Activated CD8-positive, alpha-beta T cell treated with anti-CD3 and anti-CD28 coated beads, Interleukin-2, amount 10 ng/mL, durations not matched to agents 7 days and 5 days (primary cell): ENCODE measurements at places on chromosomes 1 and 21. TPM values are rescaled to one million over a fixed set of nuclear protein-coding genes. Genes with fewer than 3 reads are reported as not detected.

DNA sequence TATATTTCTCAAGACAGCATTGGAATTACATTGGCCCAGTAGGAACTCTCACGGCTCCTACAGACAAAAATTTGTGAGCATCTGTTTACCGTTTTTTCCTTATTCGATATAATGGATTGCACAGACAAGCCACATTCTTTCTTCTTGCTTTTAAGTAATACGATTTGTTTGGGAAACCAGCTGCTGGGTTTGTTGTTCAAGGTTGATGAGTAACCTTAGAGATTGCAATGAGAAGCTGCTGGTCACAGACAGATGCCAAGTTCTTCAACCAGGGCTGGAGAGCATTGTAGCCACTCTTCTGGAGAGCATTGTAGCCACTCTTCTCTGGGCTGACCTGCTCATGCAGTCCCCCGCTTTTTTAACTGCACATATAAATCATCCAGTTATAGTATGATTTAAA is 1.4 kb upstream of the MIA3 start:
- DNase-seq: no peak
- peaks cover 28% of the 10 kb centered on the region for H3K27me3 ChIP-seq
- H3K4me1 ChIP-seq: peaks cover 19% of the 10 kb centered on the region
- no peak overlapping the region for H3K27ac ChIP-seq
- H3K4me3 ChIP-seq: no peak overlapping the region

- no peak overlapping the region for H3K27ac ChIP-seq
- H3K27me3 ChIP-seq: peaks cover 16% of the 10 kb centered on the region
- no peaks in the 10 kb centered on the region for H3K36me3 ChIP-seq
- no peaks in the 10 kb centered on the region for H3K4me1 ChIP-seq
- H3K4me3 ChIP-seq: no peak overlapping the region
These were observed 93.6 kb upstream of the BCAR3 start for GRCh38 chr1:93775224-93775623.

- peaks cover 43% of the 10 kb centered on the region for H3K36me3 ChIP-seq
- H3K4me3 ChIP-seq: no peak overlapping the region
- no peaks in the 10 kb centered on the region for H3K27me3 ChIP-seq
- no peak overlapping the region for H3K27ac ChIP-seq
These were observed 3.5 kb upstream of the ST3GAL3 start for GRCh38 chr1:43703836-43704235.

The PCP4 gene
- not detected for total RNA-seq

- no peak overlapping the region for H3K4me3 ChIP-seq
- DNase-seq: peak; percentile 38
- peak overlapping the region; percentile 25 for H3K27ac ChIP-seq
- H3K4me1 ChIP-seq: peaks cover 11% of the 10 kb centered on the region
- no peaks in the 10 kb centered on the region for H3K36me3 ChIP-seq
These were observed 91.5 kb downstream of the IER5 start for GRCh38 chr1:181179987-181180365.

The GPR3 gene
- 0.66 TPM for total RNA-seq

The NTMT2 gene
- total RNA-seq: not detected

DNA sequence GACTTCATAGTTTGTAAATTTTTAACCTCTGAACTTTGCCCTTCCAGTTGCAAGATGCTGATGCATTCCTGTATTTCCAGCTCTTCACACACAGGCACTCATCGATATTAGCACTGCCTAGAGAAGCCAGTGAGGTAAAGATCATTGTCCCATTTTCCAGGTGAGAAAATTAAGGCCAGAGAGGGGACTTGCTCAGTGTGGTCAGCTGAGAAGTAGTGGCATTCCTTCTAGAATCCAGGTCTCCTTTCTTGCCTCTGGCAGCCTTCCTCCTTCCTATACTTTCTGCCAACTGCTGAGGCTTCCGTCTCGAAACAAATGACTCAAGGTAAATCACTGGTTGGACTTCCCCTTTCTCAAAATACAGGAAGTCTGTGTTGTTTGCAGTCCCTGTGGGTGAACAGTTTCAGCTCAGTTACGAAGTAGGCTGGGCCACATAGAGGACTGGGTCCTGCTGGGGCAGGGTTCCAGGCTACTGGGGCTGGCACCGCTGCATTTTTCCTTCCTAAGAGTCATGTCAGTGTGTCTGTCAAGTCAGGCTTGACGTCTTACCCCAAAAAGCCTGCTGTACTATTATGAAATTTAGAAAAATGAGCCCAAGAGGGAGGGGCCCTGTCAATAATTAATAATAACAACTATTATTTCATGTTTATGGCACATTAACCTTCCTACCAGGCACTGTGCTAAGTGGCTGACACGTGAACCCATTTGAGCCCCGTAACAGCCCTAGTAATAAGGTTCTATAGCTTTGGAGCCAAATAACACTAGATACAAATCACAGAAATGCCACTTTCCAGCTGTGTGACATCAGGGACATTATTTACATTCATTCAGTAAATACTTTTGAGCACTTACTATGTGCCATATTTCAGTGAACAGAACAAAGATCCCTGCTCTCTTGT is 16.6 kb upstream of the RNF19B start:
- H3K36me3 ChIP-seq: no peaks in the 10 kb centered on the region
- H3K4me1 ChIP-seq: peaks cover 61% of the 10 kb centered on the region
- peak overlapping the region; percentile 82 for H3K27ac ChIP-seq

DNA sequence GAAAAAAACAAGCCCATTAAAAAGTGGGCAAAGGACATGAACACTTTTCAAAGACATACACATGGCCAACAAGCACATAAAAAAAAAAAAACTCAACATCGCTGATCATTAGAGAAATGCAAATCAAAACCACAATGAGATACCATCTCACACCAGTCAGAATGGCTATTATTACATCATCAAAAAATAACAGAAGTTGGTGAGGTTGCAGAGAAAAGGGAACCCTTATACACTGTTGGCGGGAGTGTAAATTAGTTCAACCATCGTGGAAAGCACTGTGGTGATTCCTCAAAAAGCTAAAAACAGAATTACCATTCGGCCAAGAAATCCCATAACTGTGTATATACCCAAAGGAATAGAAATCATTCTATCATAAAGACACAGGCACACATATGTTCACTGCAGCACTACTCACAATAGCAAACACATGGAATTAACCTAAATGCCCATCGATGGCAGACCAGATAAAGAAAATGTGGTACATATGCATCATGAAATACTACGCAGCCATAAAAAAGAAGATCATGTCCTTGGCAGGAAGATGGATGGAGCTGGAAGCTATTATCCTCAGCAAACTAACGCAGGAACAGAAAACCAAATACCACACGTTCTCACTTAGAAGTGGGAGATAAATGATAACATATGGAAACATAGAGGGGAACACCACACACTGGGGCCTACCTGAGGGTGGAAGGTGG is 70.1 kb downstream of the INTS7 start:
- peaks cover 67% of the 10 kb centered on the region for H3K36me3 ChIP-seq
- no peaks in the 10 kb centered on the region for H3K4me1 ChIP-seq
- no peaks in the 10 kb centered on the region for H3K27me3 ChIP-seq
- H3K4me3 ChIP-seq: no peak overlapping the region
- H3K27ac ChIP-seq: no peak overlapping the region

- H3K27ac ChIP-seq: no peak overlapping the region
- H3K27me3 ChIP-seq: no peaks in the 10 kb centered on the region
- H3K4me3 ChIP-seq: no peak overlapping the region
- H3K36me3 ChIP-seq: peaks cover 60% of the 10 kb centered on the region
- peaks cover 49% of the 10 kb centered on the region for H3K4me1 ChIP-seq
These were observed 4.0 kb downstream of the POGK start for GRCh38 chr1:166843322-166843721.

The ASPM gene
- total RNA-seq: 87.5 TPM

DNA sequence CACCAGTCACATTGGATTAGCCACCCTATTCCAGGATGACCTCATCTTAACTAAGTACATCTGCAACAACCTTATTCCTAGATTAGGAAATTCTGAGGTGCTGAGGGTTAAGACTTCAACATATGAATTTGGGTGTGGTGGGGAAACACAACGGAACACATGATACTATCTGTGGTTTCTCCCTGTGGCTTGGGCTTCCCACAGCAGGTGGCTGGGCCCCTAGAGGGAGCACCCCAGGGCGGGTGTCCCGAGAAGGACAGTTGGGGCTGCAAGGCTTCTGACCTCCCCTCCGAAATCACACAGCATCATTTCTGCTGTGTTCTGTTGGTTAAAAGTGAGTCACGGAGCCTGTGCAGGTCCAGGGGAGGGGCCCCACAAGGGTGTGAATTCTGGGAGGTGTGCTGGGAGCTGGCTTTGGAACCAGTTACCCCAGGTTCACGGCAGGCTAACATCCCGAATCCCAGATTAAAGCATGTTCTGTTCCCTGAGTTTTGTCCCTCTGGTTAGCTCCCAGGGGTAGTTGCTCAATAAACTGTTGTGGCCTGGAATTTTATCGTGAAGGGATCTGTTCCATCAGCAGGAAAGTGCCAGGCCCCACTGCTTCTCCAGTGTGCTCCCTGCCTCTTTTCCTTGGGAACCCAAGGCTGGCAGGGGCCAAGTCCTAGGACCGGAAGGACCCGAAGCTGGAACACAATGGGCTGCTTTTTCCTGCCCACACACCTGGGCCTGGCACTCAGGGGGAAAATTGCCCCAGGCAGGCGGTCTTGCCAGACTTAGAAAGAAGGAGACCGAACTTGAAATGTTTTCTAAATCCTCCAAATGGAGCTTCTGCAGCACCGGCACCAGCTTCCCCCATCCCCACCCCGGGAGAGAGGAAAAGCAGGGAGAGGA is 154.0 kb upstream of the WNT4 start:
- peaks cover 7% of the 10 kb centered on the region for H3K4me1 ChIP-seq
- H3K27me3 ChIP-seq: peaks cover 41% of the 10 kb centered on the region
- no peaks in the 10 kb centered on the region for H3K36me3 ChIP-seq
- DNase-seq: no peak
